ENCODE measurements at places on chromosomes 2 and 18.

DNA sequence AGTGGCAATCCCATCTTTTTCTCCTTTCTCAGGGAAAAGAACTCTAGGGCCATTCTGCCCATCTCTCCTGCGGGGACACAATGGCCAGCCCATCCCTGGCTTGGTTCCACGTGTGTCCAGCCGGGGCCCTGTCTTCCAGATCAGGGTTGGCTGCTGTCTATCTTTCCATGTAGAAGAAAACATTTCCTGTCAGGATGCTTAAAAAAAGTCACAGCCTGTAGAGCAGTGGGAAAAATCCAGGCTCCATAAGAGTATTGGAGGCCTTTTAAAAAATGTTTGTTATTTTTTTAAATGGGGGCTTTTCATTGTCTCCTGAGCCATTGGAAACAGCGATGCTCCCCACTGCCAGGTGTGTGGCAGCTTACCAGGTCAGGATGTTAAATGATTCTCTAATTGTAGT lies 105.6 kb downstream of the TGFA start:
- DNase-seq: no peak

DNA sequence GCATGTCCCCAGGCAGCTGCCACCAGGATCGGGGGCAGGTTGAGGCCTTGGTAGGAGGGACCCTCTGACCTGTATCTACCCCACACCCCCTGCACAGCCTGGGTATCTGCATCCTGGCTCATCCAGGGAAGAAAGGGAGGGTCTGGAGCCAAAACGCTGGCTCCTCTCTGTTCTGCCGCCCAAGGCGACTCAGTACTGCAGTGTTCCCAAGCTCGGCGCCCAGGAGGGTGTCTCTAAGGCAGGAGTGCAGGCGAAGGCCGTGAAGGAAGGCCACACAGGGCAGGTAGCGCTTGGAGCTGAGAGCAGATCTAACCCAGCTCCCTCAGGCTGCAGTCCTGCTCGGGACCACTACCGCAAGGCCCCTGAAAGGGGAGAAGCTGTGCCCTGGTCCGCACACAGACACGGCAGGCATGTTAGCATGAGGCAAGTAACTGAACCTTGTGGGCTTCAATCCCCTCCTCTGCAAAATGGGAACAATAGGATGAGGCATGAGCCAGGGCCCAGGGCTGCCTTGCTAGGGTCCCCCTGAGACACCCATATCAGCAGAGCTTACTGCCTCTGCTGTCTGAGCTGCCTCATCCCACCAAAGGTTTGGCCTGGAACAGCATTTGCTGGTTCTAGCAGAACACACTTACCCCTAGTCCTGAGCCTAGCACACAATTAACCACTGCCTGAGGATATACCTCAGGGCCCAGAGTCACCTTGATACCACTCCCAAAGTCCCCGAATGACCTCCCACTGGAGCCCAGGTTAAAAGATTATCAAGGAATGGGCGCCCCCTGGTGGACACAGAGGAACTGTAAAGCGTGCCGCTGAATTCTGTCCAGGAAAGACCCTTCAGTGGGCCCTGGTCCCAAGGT lies 6.5 kb downstream of the PTMA start:
- DNase-seq: peak; percentile 73

- DNase-seq: no peak
These were observed 14.7 kb upstream of the MAPRE2 start for GRCh38 chr18:35026407-35027061.

DNA sequence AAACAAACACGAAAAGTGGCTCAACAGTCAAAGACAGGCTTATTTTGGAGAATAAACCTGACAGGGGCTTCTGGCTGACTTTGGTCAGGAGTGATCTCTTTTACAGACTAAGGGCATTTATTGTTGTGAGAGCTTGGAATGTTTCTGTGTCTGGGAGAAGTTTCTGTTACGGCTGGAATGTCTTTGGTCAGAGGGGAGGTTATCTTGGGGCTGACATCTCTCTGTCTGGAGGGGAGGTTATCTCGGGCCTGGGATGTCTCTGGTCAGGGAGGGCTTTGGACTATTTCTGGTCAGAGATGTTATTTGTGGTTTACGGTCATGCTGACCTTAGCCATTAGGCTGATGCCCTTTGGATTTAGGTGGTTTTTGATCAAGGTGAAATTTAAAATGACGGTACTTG lies 345.5 kb upstream of the FSIP2 start:
- no peak for DNase-seq

- DNase-seq: no peak
These were observed 22.1 kb upstream of the ALKAL2 start for GRCh38 chr2:309954-310510.

DNA sequence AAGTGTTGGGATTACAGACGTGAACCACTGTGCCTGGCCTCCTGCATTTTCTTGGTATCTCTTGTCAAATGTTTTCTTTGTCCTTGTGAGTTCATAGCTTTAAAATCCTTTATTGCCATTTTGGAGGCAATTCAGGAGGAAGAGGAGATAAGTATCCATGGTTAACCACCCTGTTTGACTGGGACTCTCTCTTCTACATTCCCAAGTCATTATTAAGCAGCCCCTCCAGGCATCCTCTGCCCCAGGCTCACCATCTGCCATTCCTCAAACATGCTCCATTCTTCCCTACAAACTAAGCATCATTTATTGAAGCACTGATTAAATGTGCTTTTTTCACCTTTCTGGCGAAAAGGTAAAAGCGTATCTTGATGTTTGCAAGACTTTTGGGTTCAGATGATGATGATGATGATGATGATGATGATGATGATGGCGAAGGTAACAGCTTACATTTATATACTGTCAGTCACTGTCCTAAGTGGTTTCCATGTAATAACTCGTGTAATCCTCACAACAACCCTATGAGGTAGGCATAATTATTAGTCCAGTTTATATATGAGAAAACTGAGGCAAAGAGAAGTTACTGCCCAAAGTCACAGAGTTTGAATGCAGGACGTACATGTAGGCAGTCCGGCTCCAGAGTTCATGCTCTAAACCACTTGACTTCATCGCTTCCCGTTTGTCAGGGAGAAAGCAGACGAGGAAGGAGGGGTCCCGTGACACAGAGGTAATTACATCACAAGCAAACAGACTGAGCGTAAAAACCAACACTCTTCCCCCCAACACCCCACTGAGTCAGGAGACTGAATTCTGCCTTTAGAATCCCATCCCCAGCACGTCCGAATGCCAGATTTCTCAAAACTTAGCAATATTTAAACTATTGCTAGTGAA lies 69.7 kb upstream of the ACKR3 start:
- no peak for DNase-seq

DNA sequence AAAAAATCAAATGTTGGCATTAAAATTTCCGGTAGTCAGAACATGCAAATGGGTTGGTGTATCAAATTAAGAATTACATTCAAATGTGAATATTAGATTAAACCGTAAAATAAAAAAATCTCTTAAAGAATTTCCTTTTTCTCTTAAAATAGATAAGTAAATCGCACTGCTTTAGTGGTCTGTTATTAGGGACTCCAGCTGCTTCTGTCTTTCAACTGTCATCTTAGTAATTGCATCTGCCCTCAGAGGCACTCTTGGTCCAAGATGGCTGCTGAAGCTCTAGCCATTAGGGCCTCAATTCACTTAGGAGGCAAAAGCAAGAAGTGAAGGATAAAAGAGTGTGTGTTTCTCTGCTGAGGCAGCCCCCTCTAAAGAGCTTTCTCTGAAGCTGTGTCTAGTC lies 132.4 kb downstream of the MGAT5 start:
- no peak for DNase-seq

DNA sequence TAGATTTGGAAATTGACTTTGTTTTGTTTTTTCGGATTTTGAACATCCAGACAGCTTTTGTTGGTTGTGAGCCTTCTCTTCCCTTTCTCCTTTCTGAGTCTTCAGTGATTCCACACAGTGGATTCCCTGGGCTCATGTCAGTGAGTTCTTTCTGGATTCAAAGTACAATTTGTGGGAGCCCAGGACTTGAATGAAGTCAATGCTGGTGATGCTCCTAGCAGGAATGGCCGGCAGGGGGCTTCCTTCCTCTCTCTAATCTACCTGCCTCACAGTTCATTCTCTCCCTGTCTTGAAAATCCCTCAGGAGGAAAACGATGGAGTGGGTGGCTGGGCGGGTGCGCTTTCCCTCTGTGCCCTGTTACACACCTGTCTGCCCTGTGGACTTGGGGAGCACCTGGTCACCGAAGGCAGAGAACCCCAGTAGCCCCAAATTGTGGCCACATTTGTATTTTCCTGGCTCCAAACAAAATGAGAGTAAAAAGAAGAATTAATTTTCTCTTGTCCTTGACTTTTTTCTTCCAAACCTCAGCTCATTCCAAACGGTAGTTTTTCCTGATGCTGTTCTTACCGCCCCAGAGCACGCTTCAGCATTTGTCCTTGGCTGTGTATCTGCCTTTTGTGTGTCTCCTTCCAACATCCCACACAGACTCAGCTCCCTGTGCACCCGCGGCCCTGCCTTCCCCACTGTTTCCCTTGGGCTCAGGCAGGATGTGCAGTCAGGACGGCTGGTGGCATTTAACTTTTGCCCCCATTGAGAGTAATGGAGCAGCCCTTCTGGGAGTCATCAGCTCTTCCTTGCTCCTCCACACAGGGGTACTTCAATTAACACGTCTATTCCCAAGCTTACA lies 86.6 kb downstream of the MARCO start:
- no peak for DNase-seq

DNA sequence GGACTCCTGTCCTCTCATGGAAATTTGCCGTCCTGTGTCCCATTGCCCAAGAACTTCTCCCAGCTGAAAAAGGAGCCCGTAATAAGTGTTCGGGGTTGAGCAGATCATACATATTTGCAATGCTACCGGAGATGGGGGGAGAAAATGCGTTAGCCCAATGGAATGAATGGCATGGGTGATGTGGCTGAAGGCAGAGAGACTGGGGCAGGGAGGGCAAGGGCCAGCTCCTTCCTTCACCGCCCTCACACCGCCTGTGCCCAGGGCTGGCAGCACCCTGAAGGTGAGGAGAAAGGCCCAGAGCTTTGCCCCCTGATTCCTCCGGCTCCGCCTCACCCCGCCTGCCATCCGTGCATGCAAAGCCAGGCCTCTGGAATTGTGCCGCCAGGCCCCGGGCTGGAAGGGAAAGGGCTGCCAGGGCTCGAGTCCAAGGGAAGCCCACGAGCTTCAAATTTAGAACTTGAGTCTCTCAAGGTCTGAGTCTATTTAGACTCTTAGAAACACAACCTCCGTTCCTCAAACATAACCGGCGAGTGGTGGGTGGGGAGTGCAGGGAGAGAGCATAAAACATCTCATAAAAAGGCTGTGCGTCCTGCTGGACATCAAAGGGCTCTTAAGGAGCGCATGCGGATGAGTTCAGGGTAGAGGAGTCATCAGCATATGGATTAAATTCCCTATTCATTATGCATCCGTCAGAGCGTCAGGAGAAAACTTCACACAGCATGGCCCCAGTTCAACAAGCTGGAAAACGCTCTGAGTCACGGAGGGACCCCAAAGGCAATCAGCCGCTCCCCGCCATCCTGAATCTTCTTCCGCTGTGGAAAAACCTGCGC lies 121.7 kb upstream of the GLI2 start:
- DNase-seq: no peak

DNA sequence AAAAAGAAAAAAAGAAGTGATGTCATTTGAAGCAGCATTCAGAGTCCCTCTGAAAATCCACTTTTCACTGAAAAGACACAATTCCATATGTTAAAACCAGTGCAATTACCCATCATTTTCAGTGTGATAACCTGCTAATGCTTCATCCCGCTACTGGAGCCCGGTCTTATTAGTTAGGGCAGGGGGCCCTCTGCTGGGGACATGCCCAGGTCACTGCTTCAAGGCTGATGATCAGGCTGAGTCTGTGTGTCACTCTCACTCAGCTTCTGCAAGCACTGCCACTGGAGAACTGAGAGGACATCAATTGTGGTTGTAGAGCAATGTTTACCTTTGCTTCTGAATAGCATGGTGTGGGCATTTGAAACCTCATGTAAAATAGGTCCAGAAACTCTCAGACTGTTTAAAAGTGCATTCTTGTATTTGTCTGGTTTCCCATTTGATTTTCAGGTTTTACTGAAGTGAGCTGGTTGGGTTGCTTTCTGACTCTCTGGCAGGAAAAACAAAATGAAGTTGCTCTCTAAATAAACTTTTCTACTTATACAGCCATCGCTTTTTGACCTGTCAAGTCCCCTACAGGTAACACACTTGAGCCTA lies 49.2 kb upstream of the NXPH2 start:
- no peak for DNase-seq

DNA sequence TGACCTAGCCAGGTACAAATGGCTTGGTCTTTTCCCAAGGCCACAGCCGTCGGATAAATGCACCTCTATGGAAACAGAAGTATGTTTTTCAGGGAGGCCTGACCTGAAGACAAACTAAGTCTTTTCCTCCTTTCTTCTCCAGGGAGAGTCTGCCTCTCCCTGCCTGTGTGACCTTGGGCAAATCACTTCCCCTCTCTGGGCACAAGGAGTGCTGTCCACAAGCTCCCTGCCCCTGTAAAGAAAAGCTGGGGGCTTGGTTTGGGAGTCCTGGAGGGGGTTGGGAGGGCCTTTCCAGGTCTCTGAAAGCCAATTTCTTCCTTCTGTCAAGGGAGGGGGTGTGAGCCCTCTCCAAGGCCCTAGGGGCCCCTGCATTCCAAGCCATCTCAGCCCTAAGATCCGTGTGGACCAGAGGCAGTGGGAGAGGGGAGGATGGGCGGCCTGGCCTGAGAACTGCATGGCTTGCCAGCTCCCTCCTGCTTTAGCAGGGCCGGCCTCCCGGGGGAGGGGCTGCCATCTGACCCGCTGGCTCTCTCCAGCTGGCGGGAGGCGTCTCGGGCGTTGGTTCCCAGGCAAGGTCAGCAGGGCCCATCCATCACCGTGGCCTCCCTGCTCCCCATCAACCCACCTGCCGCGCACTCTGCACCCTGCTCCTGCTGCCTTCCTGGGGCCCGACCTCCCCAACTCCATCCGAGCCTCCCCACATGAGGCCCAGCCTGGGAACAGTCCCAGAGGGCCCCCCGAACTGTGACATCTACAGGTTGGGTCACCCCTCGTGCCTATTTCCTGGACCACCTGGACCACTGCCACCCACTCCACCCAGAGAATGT lies 61.4 kb downstream of the SMAD7 start:
- DNase-seq: peak; percentile 62

GRCh38 chr2:134119117-134119712 lies 134.7 kb upstream of the MGAT5 start:
- DNase-seq: no peak

GRCh38 chr2:205704127-205704741 lies 21.9 kb downstream of the NRP2 start:
- DNase-seq: no peak

DNA sequence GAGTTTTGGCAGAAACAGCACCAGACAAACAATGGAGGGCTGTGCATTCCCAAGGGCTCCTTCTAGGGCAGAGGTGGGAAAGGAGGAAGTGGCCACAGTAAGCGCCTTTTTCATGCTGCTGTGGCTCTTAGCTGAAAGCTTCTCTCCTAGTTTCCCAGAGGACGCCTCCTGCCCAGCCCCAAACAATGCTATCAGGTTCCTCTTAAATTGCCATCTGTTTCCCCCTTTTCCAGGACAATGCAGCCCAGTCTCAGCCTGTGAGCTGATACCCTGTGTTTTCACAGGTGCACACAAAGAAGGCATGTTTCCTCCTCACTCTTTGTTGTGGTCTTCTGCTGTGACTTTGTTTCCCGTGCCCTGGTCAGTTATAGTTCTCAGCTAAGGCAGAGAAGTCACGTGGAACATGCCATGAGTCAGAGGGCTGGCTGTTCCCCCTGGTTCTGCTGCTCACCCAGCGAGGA lies 5.4 kb upstream of the FAM124B start:
- no peak for DNase-seq
